ENCODE measurements at places on chromosomes 11 and 22.

DNA sequence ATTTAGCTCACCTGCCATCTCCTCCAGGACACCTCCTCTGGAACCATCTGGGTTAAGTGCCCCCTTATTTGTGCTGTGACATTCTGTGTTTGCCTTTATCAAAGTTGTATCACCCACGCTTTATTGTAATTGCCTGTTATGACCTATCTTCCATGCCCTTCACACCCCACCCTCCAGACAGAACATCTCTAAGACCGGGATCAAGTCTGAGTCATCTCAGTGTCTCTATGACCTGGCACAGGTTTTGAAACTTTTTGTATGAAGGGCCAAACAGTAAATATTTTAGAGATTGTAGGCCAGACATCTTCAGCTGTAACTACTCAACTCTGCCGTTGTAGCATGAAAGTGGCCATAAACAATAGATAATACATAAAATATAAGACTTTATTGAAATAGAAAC is 161.8 kb downstream of the SPON1 start:
- DNase-seq = no peak

DNA sequence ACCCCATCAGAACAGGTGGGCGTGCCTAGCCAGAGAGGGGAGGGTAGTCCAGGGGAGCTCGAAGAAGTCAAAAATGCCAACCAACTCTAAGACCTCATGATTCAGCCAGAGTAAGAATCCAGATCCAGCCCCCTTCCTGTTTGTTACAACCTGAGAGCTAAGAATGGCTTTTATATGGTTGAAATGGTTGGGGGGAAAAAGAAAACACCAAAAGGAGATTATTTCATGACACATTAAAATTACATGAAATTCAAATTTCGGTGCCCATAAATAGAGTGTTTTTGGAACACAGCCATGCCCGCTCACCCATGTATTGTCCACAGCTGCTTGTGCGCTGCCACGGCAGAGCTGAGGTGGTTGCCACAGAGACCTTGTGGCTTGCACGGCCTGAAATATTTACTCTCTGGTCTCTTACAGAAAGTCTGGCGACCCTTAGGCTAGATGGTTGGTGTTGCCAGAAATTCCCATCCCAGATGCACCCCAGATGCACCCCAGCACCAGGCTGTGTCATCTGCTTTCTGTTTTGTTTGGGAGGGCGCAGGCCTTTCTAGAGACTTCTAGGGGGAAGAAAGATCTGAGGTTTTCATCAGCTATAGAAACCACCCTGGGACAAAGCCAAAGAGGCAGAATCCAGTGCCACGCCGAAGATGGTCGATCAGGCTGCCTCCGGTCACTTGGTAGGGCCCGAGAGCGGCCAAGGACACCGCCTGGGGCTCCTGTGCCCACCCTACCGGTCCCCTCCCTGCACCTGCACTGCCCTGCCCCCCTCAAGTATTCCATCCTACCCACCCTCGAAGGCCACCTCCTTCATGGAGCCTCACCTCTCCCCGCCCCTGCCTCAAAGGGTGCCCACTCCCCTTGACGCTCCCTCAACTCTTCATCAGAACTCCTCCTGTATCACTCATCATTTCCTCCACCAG is 80.2 kb downstream of the DSCAML1 start:
- no peak for DNase-seq

GRCh38 chr11:74650498-74650897 is 58.1 kb downstream of the POLD3 start:
- DNase-seq = no peak

DNA sequence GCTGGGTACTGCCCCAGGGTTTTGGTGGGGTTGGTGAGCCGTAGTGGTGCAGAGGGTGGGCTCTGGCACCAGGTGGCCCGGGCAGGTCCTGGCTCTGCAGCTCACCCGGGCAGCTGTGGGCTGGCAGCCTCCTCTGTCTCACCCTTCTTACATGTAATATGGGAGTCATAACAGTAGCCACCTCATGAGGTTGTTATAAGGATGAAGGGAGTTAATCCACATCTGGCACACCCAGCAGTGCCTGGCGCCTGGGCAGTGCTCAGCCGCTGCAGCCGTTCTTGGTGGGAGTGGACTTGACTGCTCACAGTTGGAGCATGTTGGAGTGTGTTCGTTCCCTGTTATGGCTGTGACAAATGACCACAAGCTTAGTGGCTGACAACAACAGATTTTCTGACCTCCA is 28.7 kb downstream of the IGHMBP2 start:
- no peak for DNase-seq

DNA sequence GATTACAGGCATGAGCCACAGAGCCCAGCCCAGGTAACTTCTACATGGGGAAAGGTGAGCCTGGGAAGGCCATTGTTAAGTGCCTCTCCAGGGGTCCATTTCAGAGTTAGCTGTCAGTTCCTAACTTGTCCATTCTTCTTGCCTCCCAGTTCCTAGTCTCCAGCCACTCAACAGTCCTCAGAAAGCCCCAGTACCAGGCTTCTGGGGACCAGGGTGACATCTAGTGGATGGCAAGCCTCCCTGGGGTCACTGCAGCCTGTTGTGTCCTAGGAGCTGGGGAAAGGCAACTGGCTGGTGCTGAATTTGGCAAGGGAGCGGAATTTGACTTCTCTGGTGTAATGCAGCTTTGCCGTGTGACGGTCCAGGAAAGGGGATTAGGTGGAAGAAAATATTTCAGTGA is 2.1 kb downstream of the LGALS12 start:
- peak; percentile 64 for DNase-seq

- peak; percentile 56 for DNase-seq
These were observed 4.7 kb upstream of the NEAT1 start for GRCh38 chr11:65417702-65418430.

DNA sequence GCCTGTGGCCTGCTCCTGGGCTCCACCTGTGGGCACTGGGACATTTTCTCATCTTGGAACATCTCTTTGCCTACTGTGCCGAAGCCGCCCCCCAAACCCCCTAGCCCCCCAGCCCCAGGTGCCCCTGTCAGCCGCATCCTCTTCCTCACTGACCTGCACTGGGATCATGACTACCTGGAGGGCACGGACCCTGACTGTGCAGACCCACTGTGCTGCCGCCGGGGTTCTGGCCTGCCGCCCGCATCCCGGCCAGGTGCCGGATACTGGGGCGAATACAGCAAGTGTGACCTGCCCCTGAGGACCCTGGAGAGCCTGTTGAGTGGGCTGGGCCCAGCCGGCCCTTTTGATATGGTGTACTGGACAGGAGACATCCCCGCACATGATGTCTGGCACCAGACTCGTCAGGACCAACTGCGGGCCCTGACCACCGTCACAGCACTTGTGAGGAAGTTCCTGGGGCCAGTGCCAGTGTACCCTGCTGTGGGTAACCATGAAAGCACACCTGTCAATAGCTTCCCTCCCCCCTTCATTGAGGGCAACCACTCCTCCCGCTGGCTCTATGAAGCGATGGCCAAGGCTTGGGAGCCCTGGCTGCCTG is 1.4 kb downstream of the SMPD1 start:
- DNase-seq = no peak

DNA sequence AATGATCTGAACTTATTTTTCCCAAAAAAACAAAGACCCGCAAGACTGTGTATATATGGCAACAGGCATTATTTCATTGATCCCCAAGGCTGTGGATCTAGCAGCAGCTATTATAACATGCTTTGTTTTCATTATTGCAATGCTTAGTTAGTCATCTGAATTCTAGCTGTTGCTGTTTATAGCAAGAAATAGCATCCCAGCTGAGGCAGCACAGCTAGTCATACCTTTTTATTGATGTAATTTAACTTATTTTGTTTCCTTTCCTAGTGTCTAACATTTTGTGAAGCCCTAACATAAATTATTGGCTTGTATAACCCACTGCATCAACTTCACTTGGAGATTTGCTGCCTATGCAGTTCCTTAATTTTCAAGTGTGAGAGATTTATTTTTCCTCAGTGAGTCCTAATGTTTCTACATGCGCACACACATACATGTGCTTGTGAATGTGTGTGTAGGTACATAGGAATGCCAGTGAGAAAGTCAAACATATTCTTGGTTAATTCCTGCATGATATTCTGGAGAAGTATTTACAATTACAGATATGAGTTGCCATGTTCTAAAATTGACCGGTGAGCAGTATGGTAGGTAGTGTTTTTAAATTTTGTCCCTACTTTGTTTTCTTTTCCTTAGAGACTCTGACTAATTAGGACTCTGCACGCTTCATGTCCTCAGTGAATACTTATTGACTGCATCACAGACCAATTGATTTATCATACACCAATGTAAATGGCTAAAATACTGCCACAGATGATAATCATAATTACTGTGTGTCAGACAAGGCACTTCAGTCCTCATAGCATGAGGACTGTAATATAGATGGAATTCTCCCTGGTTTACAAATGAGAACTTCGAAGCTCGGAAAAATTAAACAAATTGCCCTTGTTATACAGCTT is 119.3 kb downstream of the WNT11 start:
- no peak for DNase-seq

DNA sequence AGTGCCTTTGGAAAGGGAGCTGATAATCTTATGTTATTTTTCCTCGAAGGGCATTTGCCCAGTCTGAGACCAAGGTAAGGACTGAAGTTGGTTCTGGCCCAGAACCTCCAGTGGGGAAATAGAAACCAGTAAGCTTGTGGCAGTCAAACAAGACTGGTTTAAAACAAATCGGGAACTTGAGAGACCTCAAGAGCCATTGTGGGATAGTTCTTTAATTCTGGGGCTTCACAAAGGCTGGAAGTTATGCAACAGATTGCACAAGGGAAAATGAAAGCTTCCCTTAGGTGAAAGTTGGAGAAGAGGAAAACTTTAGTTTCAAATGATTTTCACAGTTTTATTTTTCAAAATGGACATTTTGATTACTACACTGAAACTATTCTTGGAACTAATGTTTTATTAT is 33.5 kb upstream of the RAB38 start:
- DNase-seq = peak; percentile 81

- peak; percentile 92 for DNase-seq
These were observed 3.2 kb downstream of the DGAT2 start for GRCh38 chr11:75771646-75772410.

DNA sequence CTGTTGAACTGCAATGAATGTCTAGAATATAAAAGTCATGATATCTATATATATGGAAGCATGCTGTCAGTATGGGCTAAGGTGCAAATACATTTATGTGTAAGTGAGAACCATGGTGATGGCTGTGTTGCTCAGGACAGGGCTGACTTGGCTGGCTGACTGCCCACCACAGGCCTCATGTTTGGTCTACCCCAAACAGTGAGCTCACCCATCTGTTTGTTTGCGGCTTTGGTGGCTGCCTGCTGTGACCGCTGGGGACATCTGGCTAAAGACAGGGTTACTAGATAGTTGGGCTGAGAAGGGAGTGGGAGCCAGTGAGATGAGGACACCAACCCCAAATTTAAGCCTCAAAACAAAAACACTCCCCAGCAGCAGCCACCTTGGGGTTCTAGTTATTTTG is 6.3 kb downstream of the CD44 start:
- peak; percentile 16 for DNase-seq

GRCh38 chr11:132632641-132633124 is 899.6 kb downstream of the OPCML start:
- no peak for DNase-seq

- DNase-seq = no peak
These were observed 84.2 kb downstream of the FBXO7 start for GRCh38 chr22:32558681-32559355.

GRCh38 chr11:56841210-56841810 is 92.8 kb upstream of the OR9G4 start:
- DNase-seq = peak; percentile 49

- no peak for DNase-seq
These were observed 13.1 kb downstream of the TAF1D start for GRCh38 chr11:93727985-93728791.

DNA sequence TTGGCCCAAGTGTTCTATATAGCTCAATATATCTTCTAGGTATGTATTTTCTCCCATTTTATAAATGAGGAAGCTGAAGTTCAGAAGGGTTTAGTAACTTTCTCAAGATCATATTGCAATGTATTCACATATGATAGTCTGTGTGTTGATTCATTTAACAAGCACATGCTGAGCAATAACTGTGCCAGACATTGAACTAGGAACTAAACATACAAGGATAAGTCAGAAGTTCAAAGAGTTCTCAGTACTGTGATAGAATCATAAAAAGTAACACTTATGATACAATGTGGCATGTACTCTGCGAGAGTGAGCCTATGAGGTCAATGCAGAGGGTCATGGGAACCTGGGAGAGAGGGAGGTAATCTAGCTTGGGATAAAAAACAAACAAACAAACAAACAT is 1082.2 kb upstream of the TENM4 start:
- DNase-seq = no peak

DNA sequence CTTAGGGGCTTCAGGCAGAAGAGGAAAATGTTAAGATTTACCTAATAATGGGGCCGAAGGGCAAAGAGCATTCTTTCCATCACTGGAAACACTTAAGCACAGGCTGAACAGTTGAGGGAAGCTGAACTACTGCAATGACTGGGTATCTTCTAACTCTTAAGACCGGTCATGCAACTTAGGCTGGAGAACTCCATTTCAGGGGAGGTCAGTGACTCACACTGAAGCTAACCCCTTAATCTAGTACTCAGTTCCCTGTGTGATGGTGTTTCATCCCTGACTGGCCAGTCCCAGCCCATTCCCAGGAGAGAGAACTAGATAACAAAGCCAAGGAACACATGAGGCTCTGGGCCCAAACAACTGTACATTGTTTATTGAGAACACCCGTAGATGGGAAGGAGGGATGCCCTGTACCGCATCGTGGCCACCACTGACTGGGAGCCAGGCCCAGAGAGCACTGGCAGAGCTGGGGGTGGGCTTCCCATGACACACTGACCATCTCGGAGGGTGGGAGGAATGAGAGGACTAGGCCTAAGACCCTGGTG is 10.5 kb downstream of the RPL27A start:
- no peak for DNase-seq

- no peak for DNase-seq
These were observed 5.1 kb upstream of the OR52R1 start for GRCh38 chr11:4809246-4809645.

- no peak for DNase-seq
These were observed 733.0 kb upstream of the KIRREL3 start for GRCh38 chr11:127733552-127733951.

- no peak for DNase-seq
These were observed 160.3 kb downstream of the MN1 start for GRCh38 chr22:27641049-27641795.

- no peak for DNase-seq
These were observed 104.4 kb downstream of the FANCF start for GRCh38 chr11:22521226-22521625.

DNA sequence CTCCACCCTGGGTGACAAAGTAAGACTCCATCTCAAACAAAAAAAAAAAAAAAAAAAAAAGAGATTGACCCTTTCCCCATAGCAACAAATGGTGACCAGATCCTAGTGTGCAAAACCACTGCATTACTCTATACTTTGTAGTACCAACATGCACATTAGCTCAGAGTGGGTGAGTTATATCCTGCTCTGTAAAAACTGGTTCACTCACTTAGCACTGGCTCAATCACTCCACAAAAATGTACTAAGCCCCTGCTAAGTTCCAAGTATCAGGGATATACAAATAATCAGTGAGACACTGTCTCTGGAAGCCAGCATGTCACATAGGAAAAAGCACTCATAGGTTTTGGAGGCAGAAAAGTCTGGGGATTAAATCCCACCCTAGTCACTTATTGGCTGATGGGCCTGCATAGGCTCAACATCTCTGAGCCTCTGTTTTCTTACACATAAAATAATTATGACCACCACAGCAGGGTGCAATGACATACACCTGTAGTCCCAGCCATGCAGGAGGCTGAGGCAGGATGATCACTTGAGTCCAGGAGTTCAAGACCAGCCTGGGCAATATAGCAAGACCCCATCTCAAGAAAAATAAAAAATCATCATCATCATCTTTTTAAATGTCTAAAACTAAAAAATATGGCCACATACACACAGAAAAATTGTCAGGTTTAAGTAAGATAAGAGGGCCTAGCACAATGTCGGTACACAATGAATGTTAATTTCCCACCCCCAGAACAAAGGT is 11.9 kb downstream of the FAM168A start:
- no peak for DNase-seq
